ENCODE measurements at places on chromosomes 7 and 10. TPM values are rescaled to one million over a fixed set of nuclear protein-coding genes. Genes with fewer than 3 reads are reported as not detected.

DNA sequence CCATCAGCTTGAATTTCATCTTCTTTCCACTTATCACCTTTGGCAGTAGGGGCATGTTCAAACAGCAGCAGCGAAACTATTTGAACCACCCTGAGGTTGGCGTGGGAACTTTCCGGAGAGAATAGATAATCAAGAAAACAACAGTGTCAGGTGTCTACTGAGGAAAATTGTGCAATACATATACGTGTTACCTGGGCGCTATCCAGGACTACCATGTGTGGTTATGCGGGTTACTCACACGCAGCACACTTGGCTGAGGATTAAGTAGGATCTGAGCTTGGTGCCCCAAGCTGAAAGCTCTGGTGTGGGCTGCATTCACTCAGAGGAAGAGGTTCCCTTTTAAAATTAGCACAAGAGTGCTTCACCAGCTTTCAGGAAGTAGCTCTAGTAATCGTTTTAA lies 8.8 kb upstream of the ABI1 start:
- DNase-seq = peak; percentile 64

DNA sequence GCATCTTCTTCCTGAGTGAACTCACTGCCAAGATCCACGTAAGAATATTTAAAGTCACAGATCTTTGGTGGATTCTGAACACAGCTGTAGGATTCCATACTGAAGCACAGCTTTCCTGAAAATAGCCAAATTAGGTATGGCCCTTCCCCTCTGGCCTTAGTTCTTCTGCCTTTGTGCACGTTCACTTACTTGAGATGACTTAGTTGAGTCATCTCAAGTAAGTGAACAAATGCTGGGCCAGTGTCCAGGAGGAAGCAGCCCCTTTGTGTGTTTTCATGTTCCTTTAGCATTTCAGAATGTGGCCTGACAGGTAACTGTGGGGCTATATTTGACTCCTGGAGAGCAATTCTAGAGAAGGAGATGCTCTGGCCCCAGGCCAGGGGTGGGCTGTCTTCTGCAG lies 51.5 kb downstream of the CCNY start:
- peak; percentile 100 for DNase-seq

DNA sequence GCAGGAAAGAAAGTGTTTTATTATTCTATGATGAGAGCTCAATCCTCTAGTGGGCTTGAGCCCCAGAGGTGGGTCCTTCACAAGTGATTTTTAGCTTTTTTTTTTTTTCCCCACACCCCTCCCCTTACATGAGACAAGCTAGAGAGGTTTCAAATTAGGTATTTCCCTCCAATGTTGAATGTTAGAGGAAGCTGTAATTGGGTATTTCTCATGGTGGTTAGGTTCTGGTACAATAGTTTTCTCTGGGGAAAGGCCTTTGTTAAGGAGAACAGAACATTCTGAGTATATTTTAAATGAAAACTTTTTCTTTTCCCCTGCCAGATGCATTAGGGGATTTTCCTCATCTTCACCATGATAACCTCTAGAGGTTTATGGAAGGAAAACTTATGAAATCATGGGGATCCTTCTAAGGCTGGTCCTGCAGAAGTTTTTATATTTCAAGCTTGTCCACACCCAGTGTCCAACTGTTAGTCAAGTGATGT lies 1039.7 kb downstream of the NRG3 start:
- DNase-seq = no peak

Gene KCND2
- 0.17 TPM for total RNA-seq

Gene PDZD7
- 2.8 TPM for total RNA-seq

GRCh38 chr10:132522521-132523411 lies 14.8 kb upstream of the INPP5A start:
- DNase-seq = no peak

- DNase-seq = no peak
Observed at GRCh38 chr7:139036901-139037300, 1.1 kb upstream of the ZC3HAV1L start.

DNA sequence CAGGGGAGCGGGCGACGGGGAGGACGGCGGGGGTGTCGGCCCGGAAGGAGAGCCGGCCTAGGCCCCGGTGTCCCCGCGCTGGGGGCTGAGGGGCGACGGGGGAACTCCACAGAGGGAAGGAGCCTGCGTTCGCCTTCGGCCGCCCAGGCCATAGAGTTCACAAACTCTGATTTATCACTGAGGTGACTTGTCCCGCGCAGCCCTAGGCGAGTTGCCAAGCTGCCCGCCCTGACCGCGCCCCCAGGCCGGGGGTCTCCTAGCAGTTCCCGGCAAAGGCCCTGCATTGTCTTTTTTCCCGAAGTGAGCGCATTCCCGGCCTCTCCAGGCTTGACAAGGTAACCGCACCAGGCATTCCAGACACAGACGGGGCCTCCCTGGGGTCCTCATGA lies 2.9 kb upstream of the NKX6-2 start:
- no peak for DNase-seq

Gene RBM28
- total RNA-seq = 59.4 TPM

Gene LLCFC1
- not detected for total RNA-seq

- no peak for DNase-seq
Observed at GRCh38 chr10:821322-821721, 110.2 kb downstream of the LARP4B start.

DNA sequence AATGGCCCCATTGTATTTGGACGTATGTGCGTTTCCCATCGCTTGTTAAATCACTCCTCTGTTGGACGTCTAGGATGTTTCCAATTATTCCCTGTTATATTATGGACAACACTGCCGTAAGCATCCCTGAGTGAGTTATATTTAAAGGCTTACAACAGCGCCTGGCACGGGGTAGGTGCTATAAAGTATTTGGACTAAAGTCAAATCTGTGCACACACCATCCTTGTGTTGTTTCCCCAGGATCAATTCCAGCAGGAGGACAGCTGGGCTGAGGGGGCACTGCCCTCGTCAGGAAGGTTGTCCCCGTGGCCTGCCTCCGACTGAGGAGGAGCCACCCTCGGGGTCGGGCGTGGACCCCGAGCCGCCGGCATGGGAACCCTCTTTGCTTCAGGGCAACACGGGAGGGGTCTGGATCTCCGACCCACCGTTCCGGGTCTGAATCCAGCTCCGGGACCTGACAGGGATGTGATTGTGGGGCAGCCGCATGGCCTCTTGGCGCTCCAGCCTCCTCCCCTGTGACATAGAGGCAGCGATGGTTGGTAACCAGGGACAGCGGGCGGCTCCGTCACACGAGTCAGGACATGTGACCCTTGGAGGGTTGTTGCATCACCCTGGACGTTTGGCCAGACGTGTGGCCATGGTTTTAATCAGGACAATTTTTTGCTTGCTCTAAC lies 1.5 kb upstream of the JAKMIP3 start:
- DNase-seq = no peak

DNA sequence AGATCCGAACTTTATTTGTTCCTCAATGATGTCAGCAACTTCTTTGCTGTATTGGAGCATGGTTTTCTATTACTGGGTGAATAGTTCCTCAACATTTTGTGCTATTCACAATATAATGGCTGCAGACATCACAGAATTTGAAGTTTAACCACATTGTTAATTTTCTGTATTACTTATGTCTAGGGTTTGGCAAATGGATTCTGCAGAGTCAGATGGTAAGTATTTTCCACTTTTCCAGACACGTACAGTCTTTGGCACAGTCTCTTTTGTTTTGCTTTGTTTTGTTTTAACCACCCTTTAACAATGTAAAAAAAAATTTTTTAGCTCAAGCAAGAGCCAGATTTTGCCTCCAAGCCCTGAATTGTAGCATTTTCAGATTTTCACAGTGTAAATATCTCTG lies 36.8 kb upstream of the FOXK1 start:
- DNase-seq = no peak

DNA sequence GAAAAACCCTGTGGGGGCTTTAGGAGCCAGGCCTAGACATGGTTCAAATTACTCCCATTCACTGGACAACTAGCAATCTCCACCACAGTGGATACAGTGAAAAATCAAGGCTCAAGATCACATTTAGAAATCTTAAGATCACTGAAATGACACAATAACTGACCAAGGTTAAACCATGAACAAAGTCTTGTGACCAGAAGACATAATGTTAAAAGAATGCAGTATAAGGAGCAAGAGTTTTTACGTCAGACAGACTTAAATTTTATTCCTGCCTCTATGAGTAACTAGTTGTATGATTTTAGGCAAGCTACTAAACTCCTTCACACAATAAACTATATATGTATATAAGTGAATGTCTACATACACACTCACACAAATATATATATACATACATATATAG lies 68.5 kb downstream of the MICU1 start:
- DNase-seq = no peak

GRCh38 chr10:131630772-131631258 lies 270.0 kb upstream of the PPP2R2D start:
- DNase-seq = no peak

- no peak for DNase-seq
Observed at GRCh38 chr10:29256586-29256985, 32.3 kb upstream of the LYZL1 start.

DNA sequence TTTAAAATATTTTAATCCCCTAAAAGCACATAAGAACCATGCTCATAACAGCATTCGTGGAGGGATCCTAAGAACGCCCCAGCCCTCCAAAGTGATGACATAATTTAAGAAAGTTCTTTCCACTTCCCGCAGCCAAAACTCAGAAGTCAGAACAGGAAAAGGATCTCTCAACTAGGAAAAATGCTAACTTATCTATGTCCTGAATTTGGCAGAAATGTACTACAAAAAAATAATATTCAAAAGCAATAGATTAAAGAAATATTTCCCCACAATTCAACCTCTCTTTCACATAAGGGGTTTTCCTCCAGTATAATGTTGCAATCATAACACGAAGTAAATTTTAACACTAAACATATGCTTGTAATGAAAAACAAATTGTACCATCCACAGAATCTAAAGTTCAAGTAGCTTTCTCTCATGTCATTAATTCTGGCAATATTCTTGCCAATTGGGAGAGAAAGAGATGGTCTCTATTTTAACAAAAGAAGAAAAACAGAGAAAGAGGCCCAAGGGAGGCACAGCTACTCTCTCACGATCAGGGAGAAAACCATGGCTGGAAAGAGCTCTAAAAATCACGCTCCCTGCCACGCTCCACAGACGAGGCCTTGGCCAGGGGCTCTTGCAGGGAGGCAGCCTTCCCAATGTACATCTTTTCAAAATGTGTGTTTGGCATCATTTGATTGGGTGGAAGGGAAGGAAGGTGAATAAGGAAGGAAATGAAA lies 22.9 kb downstream of the ASB13 start:
- no peak for DNase-seq

GRCh38 chr10:33031815-33032653 lies 74.0 kb upstream of the ITGB1 start:
- DNase-seq = no peak

DNA sequence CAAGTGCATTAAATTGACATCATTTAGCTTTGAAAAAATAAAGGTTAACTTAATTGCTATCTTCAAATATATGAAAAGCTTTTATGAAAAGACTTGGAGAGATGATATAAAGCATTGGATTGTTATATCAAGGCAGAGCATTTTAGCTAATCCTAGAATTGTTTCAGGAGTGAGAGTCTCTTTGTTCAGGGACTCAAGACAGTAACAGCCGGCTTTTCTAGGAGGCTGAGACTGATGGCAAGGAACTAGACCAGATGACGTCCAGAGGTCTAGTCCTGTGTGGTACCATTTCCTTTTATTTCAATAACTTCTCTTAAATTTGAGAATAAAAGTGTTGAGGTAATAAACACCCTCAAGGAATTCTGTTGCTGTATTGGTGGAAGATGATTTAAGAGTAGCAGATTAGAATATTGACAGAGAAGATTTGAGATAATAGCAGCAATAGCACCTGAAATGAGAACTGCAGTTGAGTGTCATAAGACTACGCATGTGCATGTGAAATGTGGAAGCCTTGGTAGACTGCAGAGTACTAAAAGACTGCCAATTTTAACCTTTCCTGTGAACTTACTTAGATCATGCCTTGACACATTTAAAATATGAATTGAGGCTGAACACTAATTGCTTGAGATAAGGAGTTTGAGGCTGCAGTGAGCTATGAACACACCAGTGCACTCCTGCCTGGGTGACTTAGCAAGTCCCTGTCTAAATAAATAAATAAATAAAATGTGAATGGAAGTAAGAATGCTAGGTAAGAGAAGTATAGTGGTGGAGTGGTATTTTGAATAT lies 79.6 kb downstream of the ZNRF2 start:
- DNase-seq = no peak

GRCh38 chr10:12349629-12350166 lies 351 bp downstream of the CAMK1D start:
- DNase-seq = no peak

DNA sequence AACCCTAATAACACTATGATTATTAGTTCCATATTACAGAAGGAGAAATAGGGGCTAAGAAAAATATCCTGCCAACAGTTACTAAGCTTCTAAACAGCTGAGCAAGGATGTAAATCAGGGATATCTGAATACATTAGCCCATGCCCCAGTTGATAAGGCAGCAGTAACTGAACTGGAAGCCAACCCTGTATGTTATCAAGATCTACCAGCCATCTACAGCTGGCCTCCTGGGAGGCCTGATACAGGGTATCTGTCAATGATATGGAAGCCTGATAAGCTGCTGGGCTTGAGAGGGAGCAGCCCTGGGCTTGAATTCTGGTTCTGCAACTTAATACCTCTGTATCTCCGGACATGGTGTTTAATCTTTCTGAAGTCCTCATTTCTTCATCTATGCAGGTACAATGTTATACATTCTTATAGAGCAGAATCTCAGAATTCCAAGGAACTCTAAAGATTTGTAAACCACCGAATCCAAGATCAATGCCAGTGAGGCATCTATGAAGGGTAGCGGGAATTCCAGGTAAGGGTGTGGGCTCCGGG lies 37.9 kb upstream of the AFAP1L2 start:
- no peak for DNase-seq

GRCh38 chr10:131477457-131478121 lies 166.1 kb upstream of the TCERG1L start:
- no peak for DNase-seq

DNA sequence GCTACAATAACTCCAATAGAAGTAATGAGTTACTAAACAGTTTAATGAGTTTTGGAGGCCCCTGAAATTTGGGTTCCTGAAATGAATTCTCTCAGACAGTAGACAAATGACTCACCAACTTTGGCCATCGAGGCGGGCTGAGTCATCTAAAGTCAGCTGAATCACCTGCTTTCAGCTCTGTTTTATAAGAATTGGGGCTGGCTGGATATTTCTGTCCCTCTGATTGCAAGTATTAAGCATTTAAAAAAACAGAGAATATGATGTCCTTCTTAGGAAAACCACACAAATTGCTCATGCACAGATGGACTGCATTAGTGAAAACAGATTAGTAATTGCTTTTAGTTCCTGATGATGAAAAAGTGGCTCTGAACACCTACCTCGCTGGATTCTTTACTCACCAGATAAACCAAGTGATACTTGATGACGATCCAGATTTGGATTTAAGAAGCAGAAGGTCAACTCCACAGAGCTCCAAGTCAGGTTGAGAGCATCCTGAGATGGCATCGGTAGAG lies 59.1 kb downstream of the ZNF365 start:
- peak; percentile 100 for DNase-seq

DNA sequence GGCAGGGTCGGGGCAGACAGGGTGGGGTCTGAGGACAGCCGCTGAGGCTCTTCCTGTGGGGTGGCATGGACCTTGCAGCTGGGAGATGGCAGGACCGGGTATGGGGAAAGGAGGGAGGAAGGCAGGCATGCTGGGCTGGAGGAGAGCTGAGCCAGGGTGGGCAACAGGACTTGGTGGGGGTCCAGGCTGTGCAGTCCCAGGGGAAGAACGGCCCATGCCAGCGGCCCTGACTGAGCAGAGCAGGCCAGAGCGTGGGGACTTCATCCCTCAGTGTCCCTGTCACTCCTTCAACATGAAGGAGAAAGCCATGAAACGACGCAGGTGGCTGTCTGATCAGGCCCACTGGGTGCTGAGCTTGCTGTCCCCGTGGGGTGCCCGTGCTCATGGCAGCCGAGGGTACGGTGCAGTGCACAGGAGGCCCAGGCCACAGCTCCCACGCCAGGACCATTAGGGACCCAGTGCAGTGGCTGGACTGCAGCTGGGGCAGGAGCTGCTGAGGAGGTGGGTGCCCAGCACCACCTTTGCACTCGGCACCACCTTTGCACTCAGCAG lies 519.6 kb downstream of the PTPRN2 start:
- DNase-seq = no peak

All from PC-3 (cell line).